Stimulated activated CD8-positive, alpha-beta memory T cell treated with anti-CD3 and anti-CD28 coated beads, Interleukin-7, amount 100 ng/mL, for 4 hours (primary cell): ENCODE measurements at places on chromosomes 5 and 9.

- no peak for DNase-seq
Measured at GRCh38 chr5:61578858-61579503, 246.9 kb downstream of the ZSWIM6 start.

DNA sequence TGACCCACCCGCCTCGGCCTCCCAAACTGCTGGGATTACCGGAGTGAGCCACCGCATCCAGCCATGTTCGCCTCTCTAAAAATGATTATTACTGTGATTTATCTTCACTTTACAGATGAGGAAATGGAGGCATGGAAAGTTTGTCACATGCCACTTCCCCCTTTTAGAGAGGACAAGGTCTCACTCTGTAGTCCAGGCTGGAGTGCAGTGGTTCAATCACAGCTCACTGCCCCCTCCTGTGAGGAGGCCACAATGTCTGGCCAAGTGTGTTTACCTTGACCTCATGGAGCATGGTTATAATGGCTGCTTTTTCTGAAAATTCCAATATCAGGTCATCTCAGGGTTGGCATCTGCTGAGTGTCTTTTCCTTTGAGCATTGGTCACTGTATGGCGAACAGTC lies 6.7 kb downstream of the PRRT1B start:
- no peak for DNase-seq

DNA sequence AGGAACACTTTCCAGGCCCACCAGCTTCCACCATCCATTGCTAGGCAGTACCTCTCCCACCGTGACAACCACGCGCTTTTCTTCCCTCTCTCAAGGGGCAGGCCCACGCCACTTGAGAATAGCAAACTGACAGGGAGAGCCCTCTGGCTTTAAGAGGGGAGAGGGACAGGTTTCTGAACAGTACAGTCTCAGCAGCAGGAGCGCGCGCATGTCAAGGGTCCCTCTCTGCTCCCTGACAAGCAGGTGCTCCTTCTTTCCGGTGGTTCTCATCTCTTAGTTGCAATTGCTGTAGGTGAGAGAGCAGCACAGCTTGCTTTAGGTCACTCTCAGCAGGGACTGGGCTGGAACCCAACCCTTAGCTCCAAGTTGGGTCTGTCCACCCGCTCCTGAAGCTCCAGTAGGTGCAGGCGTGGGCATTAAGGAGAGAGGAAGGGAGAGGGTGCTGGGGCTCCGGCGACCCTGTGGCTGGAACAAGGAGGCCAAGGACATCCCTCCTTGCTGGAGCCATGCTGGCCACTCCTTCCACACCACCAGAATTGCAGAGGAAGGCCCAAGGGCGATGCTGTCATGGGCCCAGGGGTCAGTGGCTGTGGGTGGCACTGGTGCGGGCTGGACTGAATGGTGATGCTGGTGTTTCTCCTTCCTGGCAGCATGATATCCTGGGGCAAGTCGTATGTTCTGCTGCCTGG lies 9.0 kb upstream of the PHF2 start:
- DNase-seq = no peak

GRCh38 chr5:167413506-167413905 lies 877.9 kb upstream of the WWC1 start:
- DNase-seq = no peak

GRCh38 chr9:137034039-137034708 lies 2.3 kb upstream of the FUT7 start:
- DNase-seq = no peak
